ENCODE measurements at places on chromosomes 2 and 18.

GRCh38 chr2:180573951-180574350, 406.5 kb upstream of the UBE2E3 start:
- no peak for DNase-seq

DNA sequence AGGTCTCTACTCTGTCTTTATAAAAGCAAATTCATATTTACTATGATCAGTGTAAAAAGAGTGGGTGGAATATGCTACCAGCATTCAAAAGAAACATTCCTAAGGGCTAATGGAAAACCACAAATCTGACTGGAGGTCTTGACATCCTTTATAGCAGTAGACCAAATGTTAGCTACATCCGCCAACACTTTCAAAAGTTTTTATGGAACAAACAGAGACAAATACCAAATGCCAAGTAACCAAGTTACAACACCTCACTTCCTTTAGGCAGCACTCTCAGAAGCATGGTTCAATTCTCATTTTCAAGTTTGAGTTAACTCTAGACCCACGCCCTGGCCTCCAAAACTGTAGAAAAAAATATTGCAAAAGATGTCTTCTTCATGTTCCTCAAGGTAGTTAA, 78.3 kb upstream of the SETBP1 start:
- no peak for DNase-seq

GRCh38 chr2:9235147-9236044, 28.8 kb downstream of the ASAP2 start:
- no peak for DNase-seq

DNA sequence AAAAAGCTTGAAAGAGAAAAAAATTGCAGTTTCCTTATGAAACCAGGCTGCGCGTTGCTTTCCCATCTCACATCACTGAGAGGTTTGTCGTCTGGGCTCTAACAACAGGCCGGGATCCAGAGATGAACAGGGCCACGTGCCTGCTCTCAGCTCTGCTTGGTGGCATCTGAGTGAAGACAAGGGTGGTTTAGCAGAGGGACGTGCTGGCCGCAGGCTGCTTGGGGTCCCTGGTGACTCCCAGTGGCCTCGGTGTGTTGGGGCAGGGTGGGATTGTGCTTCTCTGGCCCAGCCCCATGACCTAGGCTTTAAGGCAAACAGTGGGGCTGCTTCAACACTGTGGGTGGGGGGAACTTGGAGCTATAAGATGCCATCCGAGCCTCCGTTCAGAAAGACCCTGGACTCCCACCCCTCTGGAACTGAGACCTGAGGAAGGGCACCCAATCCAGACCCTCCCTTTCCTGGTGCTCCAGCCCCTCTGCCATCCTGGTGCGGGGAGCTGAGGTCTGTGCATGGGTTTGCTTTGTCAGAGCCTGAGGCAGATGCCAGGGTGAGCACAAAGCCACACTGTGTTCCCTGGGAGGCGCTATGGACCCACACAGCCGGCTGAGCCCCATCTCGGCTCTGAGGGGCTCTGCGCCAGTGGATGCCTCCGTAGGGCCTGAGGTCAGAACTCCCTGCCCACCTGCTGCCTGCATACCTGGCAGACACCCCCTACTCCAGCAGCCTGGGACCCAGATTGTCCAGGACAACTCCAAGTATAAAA, 18.4 kb upstream of the HPCAL1 start:
- no peak for DNase-seq

DNA sequence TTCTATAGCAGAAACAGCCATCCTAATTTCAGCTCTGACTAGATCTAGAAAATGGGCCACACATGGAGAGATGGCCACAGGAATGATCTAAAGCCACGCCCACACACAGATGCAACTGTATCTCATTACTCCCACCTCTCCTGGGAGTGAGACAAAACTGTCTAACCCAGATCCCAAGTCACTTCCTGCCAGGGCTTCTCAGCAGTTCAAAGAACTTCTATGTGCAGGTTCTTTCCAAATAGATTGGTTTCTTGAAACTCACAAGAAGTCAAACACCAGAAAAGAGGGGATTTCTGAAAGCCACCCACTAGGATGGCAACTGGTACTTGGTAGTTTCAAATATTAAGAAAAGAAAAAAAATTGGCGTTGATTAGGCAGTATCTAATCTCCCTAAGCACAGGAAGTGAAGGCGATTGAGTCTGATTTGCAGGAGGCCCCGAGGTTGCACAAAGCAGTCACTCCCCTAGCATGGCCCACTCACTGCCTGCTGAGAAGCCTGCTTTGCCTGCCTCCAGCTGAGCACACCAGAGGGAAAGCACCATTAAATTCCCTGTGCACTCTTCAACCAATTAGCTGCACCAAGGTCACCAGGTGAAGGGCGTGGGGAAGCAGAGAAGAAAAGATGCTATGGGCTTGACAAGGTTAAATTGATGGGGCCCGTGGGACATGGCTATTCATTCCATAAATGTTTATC, 51.1 kb downstream of the PAPOLG start:
- DNase-seq = no peak

DNA sequence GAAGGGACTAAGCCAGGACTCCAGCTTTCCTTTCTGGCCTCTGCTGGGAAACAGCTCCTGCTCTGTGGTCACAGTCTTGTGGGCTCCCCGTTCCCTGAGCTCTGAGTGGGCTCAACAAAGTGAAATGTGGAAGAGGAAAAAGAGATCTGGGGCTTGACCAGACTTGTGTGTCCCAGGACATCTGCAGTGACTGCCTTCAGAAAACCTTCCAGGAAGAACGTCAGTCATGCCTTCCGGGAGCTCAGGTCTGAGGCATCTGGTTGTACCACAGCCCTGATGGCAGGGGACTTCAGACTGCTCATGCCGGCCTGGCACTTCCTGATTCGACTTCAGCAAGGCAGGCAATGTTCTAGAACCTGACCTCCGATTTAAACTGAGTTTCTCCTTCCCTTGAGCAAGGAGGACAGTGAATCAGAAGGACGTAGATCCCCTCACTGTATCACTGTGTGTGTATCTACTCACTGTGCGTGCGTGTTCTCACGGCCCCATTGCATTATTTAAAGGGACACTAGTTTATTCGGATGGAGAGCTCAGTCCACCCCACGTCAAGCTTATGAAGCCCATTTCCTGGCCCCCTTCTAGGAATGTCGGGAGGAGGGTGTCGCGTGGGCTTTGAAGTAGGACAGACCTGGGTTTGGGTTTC, 548 bp upstream of the FBLN7 start:
- no peak for DNase-seq

- DNase-seq = no peak
These were observed 23.3 kb upstream of the MC5R start for GRCh38 chr18:13800505-13801259.

DNA sequence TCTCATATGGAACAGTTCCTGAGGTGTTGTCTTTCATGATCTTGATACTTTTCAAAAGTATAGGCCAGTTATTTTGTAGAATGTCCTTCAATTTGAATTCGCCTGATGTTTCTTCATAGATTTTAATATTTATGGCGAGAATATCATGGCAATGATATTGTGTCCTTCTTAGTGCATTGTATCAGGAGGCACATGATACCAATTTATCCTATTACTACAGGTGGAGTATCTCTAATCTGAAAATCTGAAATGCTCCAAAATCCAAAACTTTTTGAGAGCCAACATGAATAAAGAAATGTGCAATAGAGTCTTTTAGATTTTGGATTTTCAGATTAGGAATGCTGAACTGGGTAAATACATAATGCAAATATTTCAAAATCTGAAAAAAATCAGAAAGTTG, 216.6 kb upstream of the LYPD1 start:
- DNase-seq = no peak

- no peak for DNase-seq
These were observed 324.1 kb downstream of the MYCN start for GRCh38 chr2:16264491-16264890.

DNA sequence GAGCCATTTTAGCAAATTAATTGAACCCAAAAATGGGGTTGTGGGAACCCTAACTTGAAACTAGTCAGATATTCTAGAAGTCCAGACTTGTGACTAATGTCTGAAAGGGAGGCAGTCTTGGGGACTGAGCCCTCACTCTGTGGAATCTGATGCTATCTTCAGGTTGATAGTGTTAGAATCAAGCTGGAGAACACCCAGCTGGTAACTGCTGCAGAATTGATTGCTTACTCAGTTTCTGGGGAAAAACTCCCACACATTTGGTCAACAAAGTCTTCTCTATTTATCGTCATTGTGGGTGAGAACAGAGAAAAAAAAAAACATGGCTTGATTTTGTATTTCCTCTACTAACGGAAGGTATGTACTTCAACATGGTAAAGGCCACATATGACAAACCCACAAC, 1925.8 kb upstream of the CELF4 start:
- DNase-seq = no peak

- DNase-seq = no peak
These were observed 192.7 kb downstream of the ANAPC1 start for GRCh38 chr2:111691164-111691875.

DNA sequence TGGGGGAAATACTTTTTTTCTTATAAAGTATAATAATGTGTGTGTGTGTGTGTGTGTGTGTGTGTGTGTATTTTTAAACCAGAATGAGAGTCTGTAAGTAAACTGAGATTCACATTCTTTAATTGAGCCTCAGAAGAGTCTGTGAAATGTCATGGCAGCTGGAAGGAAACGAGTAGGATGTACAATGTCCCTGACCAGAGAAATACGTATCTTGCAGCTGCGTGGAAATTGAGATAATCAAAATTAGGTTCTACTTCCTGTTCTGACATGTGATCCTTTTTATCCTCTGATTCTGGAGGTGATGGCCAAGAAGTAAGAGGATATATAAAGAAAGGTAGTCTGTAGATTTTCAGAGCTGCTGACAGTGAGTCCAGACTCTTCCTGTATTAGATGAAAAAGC, 50.0 kb downstream of the SH3RF3 start:
- DNase-seq = no peak

DNA sequence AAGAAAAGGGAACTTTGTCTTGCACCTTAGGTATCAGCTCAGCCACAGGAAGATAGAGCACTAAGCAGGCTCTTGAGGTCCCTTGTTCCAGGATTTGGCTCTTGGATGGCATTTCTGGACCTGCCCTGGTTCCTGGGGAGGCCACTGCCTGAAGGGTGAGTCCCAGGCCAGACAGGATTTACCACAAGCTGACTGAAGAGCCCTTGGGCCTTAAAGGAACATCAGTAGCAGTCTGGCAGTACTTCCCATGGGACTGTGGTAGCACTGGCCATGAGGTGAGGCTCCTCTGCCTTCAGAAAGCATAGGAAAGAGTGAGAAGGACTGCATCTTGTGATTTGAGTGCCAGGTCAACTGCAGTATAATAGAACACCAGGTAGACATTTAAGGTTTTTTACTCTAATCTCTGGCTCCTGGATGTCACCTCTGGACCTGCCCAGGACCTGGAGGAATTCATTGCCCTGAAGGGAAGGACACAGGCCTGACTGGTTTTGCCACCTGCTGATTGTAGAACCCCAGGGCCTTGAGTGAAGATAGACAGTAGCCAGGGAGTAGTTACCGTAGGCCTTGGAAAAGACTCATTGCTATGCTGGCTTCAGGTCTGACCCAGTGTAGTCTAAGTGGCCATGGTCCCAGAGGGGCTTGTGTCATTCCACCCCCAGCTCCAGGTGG, 154.4 kb upstream of the CREB1 start:
- no peak for DNase-seq

GRCh38 chr2:169131587-169132512, 62.5 kb downstream of the DHRS9 start:
- DNase-seq = no peak

GRCh38 chr2:143632751-143633374, 503.6 kb downstream of the ARHGAP15 start:
- DNase-seq = no peak

DNA sequence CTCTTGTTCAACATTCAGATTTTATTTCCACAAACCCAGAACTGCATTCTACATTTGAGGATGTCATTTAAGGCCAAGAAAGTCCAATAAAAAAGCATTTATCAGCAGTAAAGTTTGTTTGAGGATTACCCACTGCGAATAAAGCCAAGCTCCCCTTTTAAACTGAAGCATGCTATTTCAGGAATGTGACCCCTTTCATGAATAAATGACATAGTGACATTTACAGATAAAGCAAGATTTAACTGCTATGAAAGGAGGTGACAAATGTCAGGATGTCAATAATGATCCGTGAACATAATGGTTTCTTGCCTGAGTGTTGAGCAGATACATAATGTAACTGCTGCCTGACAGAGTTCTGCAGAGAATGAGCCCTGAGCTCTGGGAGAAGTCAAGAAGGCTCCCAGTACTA, 146.3 kb downstream of the TDRD15 start:
- no peak for DNase-seq

DNA sequence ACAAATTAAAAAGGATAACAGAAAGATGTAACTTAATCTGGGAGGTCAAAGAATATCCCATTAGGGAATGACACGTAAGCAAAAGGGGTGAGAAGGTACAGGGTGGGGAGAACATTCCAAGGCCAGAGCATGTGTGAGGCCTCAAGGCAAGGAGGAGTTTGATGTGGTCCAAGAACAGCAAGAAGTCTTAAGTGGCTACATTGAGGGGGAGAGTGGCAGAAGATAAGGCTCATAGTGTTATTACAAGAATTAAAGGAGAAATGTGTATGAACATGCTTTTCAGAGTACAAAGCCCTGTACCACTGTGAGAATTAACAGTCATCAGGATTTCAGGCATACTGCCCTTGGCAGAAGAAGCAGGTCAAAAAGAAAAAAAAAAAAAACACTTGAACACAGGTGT, 174.4 kb upstream of the ERBB4 start:
- DNase-seq = no peak

- no peak for DNase-seq
These were observed 110.1 kb downstream of the GALR1 start for GRCh38 chr18:77359561-77360314.

- DNase-seq = no peak
These were observed 163.4 kb upstream of the RASGRP3 start for GRCh38 chr2:33313039-33313438.

DNA sequence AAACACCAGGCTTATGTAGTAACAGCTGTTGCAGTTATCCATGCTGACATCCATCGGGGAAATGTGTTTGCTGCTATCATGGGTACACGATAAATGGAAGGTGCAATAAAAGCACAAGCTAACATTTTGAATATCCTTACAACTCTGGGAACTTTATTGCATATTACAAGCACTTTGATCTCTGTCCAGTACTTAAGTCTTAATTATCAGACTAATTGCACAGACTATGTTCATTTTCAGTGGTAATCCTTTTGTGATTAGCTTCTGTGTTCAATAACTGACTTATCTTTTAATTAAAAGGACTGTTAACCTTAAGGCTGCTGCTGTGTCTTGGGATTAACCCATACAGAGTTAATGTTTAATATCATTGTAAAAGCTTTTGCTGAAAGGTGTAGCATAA, 101.4 kb upstream of the ATP5MC3 start:
- DNase-seq = no peak

DNA sequence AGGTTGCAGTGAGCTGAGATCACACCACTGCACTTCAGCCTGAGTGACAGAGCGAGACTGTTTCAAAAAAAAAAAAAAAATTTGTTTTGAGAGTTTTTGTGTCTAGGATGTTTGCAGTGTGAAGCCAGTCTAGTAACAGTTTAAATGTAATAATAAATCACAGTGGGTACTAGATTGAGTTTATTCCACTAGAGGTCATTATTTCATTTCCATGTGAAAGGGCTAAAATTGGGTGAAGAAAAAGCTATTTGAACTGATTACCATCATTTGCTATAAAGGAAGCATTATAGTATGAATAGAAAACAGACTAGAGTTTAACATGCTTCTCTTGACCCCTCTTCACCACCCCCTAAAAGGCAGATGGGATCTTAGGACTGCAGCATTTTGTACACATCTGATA, 20.3 kb downstream of the SNRPD1 start:
- DNase-seq = no peak

- no peak for DNase-seq
These were observed 251.3 kb downstream of the DLGAP1 start for GRCh38 chr18:4203568-4204437.

Measured in stimulated activated CD8-positive, alpha-beta memory T cell treated with anti-CD3 and anti-CD28 coated beads, Interleukin-7, amount 100 ng/mL, for 1 hour (primary cell).